Naive thymus-derived CD8-positive, alpha-beta T cell (primary cell): ENCODE measurements at places on chromosomes 2 and 18.

- no peak for DNase-seq
Observed at GRCh38 chr2:104340879-104341828, 512.8 kb upstream of the POU3F3 start.

DNA sequence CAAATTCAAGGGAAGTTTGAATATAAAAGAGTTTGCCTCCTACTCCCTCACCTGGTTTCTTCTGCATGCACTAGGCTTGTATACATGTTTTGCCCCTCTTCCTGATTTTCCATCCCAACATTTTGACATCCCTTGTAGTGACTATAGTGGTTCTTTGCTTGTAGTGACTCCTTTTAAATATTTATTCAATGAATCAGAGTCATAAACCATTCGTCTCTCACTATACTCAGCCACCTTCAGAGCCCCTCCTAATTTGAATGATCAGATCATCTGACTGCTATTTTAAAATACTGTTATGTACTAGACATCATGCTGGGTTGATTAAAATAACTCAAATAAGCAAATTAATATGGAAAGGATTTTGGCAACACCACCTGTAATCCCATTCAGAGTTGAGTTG lies 492.1 kb upstream of the PIK3C3 start:
- no peak for DNase-seq

- DNase-seq: no peak
Observed at GRCh38 chr18:79616651-79617510, 62.7 kb upstream of the CTDP1 start.

DNA sequence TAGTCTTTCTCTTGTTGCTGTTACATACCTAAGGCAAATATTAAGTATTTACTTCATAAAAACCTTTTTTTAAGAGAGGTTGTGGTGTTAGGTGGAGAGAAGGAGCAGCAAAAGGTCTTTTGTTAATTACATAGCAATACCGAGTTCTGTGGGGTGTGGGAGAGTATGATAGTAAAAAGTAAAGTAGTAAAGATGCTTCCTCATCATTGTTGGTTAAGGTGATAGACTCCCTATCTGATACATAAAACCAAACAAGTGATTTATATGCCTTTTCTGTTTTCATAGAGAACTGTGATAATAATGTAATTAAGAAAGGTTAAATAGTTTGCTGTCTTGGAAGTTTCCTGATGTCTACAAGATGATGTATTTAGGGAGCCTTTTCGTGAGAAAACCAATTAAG lies 75.4 kb downstream of the EML4 start:
- no peak for DNase-seq

DNA sequence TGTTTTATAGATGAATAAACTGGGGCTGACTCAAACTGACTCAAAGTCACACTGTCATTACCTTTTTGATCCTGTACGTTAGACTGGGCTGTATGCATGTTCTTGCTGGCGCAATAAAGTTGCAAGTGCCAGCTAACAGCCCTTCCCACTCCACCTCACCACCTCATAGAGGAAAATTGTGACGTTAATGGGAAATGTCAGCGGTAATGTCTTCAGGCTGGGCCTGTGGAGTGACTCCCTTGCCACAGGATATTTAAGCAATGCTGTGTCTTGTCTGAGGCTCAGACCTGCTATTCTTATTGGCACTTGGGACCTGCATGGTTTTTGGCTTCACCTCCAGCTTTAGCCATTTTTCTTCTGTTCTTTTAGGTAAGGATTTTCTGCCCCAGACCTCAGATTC lies 25.2 kb upstream of the CASP10 start:
- no peak for DNase-seq

- DNase-seq: no peak
Observed at GRCh38 chr2:56590611-56591010, 406.8 kb downstream of the CCDC85A start.

DNA sequence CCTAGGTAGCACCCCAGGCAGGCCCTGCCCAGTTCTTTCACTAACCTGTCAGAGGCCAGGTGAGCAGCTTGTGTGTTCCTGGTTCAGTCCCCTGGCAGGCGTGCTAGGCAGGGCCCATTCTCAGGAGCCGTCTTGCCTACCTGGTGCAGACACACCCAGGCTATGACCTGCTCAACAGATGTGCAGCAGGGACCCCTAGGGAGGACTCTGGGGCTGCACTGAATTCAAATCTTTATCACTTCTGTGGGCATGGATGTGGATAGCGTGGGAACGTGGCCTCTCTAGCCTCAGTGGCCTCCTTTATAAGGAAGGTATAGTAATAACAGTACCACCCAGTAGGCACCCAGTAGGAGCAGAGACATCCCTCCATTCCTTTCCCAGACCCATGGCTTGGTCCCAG lies 48.4 kb downstream of the PLEKHB2 start:
- no peak for DNase-seq

- no peak for DNase-seq
Observed at GRCh38 chr2:44920751-44921150, 20.8 kb upstream of the SIX3 start.

- DNase-seq: no peak
Observed at GRCh38 chr2:66574701-66575624, 140.0 kb downstream of the MEIS1 start.

- no peak for DNase-seq
Observed at GRCh38 chr2:129653246-129653645, 326.2 kb upstream of the RAB6C start.

DNA sequence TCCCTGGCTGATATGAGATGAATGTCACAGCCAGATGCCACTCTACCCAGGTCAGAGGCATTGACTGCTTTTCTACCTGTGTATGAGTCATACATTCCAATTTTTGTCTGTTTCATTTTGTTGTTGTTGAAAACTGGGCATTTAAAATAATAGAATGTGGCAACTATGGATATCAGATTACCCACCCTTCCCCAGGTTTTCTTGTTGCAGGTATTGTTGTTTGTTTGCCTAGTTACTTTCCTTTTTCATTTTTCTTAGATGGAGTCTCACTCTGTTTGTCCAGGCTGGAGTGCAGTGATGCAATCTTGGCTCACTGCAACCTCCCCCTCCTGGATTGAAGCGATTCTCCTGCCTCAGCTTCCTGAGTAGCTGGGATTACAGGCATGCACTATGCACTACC lies 70.2 kb downstream of the LRRC30 start:
- DNase-seq: no peak

- DNase-seq: no peak
Observed at GRCh38 chr2:69848186-69848790, 18.8 kb downstream of the GMCL1 start.

GRCh38 chr2:192254444-192254843 lies 59.7 kb upstream of the TMEFF2 start:
- no peak for DNase-seq

GRCh38 chr2:74728842-74729241 lies 74.8 kb downstream of the SEMA4F start:
- no peak for DNase-seq
